ENCODE measurements at places on chromosomes 16 and 17.
A peak's percentile ranks its signal among the peaks of the same experiment; 100 is the strongest.

DNA sequence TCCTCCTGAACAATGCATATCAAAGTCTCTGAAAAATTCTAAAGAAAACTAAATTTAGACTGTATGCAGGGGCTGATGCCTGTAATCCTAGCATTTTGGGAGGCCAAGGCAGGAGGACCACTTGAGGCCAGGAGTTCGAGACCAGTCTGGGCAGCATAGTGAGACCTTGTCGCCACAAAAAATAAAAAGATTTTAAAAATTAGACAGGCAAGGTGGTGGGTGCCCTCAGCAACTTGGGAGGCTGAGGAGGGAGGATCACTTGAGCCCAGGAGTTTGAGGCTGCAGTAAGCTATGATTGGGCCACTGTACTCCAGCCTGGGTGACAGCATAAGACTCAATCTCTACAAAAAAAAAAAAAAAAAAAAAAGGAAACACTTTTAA lies 30.1 kb upstream of the MMD start:
- no peak for DNase-seq

GRCh38 chr17:41697122-41697962 lies 8.7 kb downstream of the EIF1 start:
- no peak for DNase-seq

GRCh38 chr17:39739885-39740356 lies 2.2 kb downstream of the GRB7 start:
- no peak for DNase-seq

DNA sequence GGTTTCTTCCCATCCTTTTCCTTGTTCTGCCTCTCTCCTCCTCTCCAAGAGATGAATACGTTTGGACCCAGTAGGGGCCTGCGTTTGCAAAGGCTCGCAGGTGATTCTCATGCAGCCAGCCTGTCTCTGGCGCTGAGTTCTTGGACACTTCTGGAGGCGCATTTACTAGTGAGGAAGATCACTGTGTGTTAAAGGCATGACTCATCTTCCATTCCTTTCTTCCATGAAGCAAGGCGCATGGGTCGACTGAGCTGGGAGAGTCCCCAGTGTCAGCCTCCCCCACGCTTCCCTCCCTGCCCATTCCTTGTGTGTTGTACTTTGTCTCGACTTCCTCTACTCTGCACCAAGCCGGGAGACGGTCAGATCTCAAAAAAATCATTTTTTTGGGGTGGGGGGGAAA lies 159.9 kb upstream of the EEF2KMT start:
- no peak for DNase-seq

- no peak for DNase-seq
Measured at GRCh38 chr17:74642995-74643394, 19.5 kb upstream of the CD300E start.

- DNase-seq = no peak
Measured at GRCh38 chr17:33294994-33295393, 1.9 kb upstream of the ASIC2 start.

GRCh38 chr17:63961355-63962212 lies 11.1 kb downstream of the SCN4A start:
- peak; percentile 18 for DNase-seq

GRCh38 chr16:84699147-84699711 lies 571 bp upstream of the USP10 start:
- peak; percentile 14 for DNase-seq

DNA sequence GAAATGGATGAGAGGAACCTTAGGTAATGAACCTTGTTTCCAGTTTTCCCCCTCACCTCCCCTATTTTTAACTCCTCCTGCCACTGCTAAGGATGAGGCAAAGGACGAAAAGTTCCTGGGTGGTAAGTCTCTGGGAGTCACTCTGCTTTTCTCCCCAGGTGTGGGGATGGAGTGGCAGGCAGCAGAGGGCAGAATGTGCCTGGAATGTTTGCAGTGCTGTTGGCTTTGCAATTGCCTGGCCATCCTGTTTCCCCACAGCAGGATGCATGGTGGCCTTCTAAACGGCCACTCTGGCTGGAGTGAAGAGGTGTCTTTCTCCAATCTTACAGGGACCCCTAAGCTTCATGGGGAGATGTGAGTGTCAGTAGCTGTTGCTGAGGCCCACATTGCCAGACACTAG lies 432.5 kb upstream of the ZFHX3 start:
- DNase-seq = no peak

GRCh38 chr16:65122724-65123395 lies 997 bp upstream of the CDH11 start:
- DNase-seq = peak; percentile 61

GRCh38 chr17:6867849-6868248 lies 36.3 kb upstream of the TEKT1 start:
- DNase-seq = no peak

DNA sequence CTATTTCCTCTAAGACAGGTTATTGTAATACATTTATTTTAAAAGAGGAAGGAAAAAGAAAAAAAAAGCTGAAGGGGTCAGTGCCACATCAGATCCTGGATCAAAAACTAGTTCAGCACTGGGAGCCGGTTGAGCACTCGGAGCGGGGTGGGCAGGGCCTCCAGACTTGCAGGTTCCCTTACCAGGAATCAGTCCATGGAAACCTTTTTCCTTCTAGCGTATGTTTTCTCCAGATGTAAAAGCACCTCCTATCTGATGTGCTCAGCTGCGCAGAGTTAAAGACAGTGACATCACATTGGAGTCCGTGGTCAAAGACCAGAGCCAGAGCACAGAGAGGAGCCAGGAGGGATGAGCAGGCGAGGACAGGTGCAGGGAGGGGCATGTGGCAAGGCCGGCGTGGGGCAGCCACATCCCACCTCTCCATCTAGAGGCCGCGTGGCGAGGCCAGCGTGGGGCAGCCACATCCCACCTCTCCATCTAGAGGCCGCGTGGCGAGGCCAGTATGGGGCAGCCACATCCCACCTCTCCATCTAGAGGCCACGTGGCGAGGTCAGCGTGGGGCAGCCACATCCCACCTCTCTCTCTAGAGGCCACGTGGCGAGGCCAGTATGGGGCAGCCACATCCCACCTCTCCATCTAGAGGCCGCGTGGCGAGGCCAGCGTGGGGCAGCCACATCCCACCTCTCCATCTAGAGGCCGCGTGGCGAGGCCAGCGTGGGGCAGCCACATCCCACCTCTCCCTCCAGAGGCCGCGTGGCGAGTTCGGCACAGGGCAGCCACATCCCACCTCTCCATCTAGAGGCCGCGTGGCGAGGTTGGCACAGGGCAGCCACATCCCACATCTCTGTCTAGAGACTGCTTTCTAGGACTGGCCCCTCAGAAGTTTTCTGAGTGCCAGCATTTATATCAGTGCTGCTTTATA lies 166.8 kb upstream of the CHMP6 start:
- no peak for DNase-seq

DNA sequence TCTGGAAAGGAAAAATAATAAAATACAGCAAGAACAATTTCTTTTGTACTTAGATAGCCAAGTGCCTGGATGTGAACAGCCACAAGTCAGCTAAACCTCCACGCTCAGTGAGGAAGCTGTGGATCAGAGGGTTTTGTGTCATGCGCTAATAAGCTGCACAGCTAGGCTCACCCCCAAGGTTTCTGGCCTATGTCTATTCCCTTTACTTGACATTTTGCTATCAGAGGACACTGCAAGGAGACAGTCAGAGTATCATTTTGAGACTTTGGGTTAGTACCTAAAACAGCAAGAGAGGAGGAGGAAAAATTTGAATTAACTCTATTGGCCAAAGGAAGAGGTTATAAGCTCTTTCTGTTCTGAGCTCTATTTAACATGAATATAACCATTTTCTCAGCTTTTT lies 139.3 kb downstream of the KCNJ2 start:
- no peak for DNase-seq

DNA sequence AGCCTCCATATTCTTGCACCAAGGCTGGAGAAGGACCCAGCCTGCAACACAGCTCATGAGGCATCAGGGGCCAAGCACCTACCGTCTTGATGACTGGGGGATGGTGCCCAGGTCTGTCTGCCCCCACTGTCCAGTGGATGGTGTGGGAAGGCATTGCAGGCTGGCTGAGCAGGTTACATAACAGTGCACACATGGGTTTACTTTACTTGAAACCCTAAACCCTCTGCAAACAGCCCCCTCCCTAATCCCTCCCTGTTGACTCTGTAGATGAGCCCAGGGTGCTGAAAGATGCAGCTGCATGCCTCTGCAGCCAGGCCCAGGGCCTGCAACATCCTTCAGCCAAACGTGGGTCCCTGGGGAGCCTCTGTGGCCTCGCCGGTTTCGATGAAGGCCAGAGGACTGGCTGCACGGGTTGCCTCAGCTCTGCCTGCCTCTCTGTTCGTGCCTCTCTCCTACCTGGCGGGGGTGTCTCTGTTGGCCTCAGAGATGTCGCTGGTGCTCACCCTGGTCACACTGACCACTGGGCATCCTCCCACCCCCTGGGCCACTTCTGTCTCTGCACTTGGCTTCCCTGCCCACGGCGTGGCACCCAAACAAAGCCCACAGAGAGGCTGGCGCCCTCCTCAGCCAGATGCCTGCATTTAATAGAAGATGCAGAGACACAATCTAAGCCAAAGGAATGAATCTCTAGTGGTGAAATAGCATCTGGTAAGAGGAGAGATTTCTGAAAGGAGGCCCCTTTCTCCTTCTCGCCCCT lies 95.1 kb downstream of the METRNL start:
- no peak for DNase-seq

DNA sequence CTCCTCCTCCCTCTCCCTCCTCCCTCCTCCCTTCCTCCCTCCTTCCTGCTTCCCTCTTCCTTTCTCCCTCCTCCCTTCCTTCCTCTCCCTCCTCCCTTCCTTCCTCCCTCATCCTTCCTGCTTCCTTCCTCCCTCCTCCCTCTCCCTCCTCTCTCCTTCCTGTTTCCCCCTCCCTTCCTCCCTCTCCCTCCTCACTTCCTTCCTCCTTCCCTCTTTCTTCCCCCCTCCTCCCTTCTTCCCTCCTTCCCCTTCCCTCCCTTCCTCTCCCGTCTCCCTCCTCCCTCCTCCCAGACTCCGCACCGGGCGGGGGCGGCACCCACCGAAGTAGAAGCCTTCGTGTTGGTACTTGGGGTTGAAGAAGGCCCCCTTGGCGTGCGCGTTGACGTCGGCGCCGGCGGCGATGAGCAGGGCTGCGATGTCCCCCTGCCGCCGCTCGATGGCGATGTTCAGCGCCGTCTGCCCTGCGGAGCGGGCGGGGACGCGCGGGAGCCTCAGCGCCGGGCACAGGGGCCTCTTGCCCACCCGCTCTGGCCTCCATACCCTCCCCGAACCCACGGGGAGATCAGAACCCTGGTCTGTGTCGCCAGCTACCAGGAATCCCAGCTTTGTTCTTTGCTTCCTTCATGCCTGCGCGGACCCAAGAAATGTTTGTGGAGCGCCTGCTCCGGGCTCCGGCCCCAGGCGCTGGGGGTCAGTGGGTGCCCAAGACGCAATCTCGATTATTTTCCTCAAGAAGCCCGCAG lies 22.2 kb downstream of the TRPV3 start:
- DNase-seq = peak; percentile 90

- no peak for DNase-seq
Measured at GRCh38 chr16:20918486-20919239, 18.1 kb downstream of the LYRM1 start.

GRCh38 chr17:80382446-80382845 lies 32.5 kb upstream of the ENDOV start:
- no peak for DNase-seq

GRCh38 chr17:67174190-67174589 lies 70.8 kb downstream of the HELZ start:
- DNase-seq = no peak

DNA sequence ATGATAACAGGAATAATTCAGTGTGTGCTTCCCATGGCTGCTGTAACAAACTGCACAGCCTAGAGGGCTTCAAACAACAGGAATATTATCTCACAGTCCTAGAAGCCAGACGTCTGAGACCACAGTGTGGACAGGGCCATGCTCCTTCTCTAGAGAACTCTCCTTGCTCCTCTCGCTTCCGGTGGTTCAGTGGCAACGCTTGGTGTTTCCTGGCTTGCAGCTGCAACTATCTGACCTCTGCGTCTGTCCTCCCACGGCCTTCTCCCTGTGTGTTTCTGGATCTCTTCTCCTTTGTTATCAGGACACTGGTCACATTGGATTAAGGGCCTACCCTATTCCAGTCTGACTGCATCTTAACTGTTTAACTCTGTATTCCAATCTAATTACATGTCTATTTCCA lies 414.3 kb downstream of the MAF start:
- DNase-seq = no peak

DNA sequence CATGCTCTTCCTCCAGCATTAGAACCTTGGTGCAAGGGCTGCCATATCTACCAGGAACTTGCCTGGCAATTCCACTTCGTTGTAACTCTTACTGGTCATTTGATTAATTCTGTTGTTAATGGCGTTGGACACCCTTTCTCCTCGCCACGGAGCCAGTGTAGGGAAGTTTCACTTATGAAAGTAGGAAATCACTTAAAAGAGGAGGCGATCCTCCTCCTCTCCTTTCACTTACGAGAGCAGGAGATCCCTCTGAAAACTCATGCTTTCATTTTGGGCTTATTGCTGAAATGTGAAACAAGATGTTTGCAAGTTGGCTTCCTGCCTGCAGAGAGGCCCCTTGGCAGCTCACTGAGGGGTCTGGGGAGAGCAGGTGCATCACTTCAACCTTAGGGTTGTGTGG lies 226.0 kb downstream of the SNX29 start:
- DNase-seq = no peak

GRCh38 chr17:34884597-34884996 lies 76.7 kb downstream of the CCT6B start:
- DNase-seq = no peak

- DNase-seq = no peak
Measured at GRCh38 chr17:41814195-41814594, 1.4 kb downstream of the FKBP10 start.

DNA sequence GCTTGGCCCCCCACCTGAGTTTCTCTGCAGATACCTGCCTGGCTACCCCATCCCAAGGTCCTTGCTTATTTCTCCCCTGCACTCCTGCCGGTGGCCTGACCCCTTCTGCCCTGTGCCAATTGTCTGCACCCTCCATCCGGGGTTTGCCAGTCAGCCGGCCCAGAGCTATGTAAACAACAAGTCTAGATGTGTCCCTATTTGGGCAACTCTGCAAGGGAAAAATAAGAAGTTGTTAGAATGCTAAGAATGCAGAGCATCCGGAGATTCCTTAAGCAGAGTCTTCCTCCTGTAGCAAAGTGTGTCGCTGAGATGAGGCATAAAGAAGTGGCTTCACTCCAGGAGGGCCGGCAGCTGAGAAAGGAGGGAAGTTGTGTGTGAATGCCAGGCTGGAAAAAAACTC lies 46.6 kb downstream of the RGS9 start:
- DNase-seq = peak; percentile 52

DNA sequence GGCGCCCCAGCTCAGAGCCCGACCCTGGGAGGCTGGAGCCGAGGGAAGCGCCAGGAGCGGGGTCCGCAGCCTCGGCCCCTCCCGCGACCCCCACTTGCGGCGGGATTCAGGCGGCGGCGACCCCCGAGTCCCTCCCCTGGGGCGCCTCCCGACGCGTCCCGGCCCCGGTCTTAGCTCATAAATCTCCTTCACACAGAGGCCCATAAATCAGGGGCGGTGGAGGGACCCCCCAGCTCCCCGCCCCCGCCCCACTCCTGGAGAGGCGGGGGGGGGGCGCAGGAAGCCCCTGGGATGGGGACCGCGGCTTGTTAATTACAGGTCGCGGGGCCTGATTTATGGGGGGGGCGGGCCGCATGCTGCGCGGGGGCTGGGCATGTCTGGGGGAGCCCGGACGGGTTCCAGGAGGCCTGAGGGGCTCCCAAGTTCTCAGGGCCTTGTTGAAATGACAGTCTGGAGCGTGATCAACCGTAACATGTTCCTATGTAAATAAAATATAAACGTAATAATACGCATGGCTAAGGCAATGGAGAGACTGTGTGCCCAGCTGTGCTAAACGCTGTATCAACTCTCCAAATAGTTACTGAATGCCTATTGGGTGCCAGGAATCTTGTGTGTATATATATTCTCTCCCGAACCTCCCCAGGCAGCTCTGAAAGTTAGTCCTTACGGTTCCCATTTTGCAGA lies 10.0 kb upstream of the BHLHA9 start:
- DNase-seq = no peak

All from brain (organoid and tissue), 16 donors.